ENCODE measurements at places on chromosomes 1 and 21. TPM values are rescaled to one million over a fixed set of nuclear protein-coding genes. Genes with fewer than 3 reads are reported as not detected.

LCE6A gene
- total RNA-seq: not detected

DNA sequence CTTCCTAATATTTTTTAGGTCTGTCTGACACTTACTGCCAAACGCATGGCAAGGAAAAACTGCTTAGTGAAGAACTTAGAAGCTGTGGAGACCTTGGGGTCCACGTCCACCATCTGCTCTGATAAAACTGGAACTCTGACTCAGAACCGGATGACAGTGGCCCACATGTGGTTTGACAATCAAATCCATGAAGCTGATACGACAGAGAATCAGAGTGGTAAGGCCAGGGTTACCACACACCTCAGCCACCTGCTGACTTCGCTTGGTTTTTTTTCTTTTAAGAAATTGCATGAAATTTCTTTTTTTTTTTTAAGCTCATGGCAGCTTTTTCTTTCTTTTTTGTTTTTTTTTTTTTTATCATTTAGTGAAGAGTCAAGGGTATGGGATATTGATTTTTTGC lies 17.2 kb downstream of the ATP1A1 start:
- no peak overlapping the region for H3K4me3 ChIP-seq
- H3K27ac ChIP-seq: peak overlapping the region; percentile 13
- no peaks in the 10 kb centered on the region for H3K27me3 ChIP-seq

UBL4B gene
- total RNA-seq: not detected

C4BPA gene
- total RNA-seq: not detected

BROX gene
- 48.8 TPM for total RNA-seq

- DNase-seq: no peak
- H3K36me3 ChIP-seq: no peaks in the 10 kb centered on the region
- no peaks in the 10 kb centered on the region for H3K27me3 ChIP-seq
- H3K4me3 ChIP-seq: no peak overlapping the region
Observed at GRCh38 chr1:73106931-73107330, 824.6 kb upstream of the NEGR1 start.

GRCh38 chr1:226553924-226554282 lies 5.3 kb downstream of the STUM start:
- H3K27ac ChIP-seq: no peak overlapping the region
- no peak overlapping the region for H3K4me3 ChIP-seq
- peaks cover 10% of the 10 kb centered on the region for H3K4me1 ChIP-seq
- H3K27me3 ChIP-seq: no peaks in the 10 kb centered on the region
- no peak for DNase-seq

TENT5C gene
- 30.4 TPM for total RNA-seq

SPRR1B gene
- not detected for total RNA-seq

CELF3 gene
- not detected for total RNA-seq

- H3K4me1 ChIP-seq: no peaks in the 10 kb centered on the region
- no peaks in the 10 kb centered on the region for H3K27me3 ChIP-seq
- DNase-seq: no peak
- H3K4me3 ChIP-seq: no peak overlapping the region
- H3K36me3 ChIP-seq: no peaks in the 10 kb centered on the region
Observed at GRCh38 chr1:69315823-69316222, 251.9 kb upstream of the LRRC7 start.

SLC35A3 gene
- 81.2 TPM for total RNA-seq

GRCh38 chr1:246680190-246680589 lies 44.0 kb upstream of the SCCPDH start:
- H3K27ac ChIP-seq: no peak overlapping the region
- DNase-seq: no peak
- no peaks in the 10 kb centered on the region for H3K27me3 ChIP-seq
- H3K4me1 ChIP-seq: no peaks in the 10 kb centered on the region
- no peak overlapping the region for H3K4me3 ChIP-seq
- no peaks in the 10 kb centered on the region for H3K36me3 ChIP-seq

DNA sequence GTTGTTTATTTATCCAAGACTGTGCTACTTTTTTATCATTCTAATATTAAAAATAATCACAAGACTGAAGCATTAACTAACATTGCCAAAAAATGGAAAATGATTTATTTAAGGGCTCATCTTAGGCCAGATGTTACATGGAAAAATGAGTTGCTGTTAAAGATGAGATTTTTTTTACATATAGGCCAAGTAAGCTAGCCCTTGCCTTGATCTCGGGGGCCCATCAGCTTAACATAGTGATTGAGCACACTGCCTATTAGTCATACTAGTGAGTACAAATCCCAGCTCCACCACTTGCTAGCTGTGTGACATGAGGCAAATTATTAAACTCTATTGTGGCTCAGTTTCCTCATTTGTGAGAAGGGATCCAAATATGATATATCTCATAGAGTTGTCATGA lies 275.9 kb upstream of the SNX7 start:
- no peak for DNase-seq
- H3K27ac ChIP-seq: no peak overlapping the region
- no peaks in the 10 kb centered on the region for H3K4me1 ChIP-seq

DNA sequence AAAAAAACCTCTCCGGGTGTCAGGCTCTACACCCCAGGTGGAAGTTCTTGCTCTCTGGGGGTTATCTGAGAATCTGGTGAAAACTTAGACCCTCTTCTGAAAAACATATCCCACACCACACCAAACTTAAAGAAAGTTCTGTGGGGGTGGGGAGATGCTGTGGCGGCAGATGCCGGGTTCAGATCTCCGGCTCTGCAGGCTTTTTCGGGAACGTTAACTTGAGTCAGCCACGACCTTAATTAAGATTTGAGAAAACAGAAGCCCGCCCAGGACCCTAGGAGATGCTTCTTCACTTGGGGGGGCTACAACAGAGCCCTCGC lies 2.3 kb downstream of the RCC2 start:
- H3K4me3 ChIP-seq: no peak overlapping the region
- no peak for DNase-seq
- peak overlapping the region; percentile 29 for H3K27ac ChIP-seq
- peaks cover 21% of the 10 kb centered on the region for H3K4me1 ChIP-seq
- no peaks in the 10 kb centered on the region for H3K36me3 ChIP-seq
- no peaks in the 10 kb centered on the region for H3K27me3 ChIP-seq

DNA sequence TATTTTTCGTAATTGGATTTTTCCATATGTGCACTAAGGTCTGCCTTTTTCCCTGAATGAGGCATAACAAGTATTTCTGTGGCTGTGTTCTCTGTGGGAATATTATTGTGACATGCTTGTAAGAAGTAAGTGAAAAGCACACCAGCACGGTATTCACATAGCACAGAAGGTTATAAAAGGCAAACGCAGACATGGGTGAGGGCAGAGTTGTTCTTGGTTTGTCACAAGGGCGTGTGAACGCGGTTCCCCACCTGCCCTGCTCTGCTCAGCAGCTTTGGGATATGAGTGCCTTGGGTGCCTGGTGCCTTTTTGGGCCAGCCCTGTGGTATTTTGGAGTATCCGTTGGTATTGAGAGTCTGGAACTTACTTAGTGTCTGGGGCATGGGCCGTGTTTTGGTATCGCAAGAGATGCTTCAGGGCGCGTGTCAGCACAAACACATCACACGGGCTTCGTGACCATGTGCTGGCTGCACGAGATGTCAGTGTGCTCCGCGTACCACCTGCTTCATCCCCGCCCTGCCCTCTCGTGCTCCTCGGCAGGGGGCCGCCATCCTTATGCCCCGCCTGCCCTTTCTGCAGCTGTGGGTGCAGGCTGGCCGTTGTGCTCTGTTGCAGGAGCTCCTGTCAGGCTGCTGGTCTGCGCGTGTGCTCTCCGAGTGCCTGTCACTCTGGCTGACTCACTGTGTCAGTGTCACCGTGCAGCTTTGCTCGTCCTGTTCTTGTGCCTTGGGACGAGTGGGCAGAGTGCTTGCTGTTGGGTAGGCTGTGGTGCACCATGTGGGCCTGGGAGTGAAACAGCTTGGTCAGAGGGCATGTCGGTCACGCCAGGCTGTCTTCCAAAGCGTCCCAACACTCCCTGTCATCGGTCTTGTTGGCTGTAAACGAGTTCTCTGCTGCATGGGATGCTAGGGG lies 15.0 kb downstream of the SKI start:
- no peak overlapping the region for H3K4me3 ChIP-seq
- no peaks in the 10 kb centered on the region for H3K36me3 ChIP-seq
- H3K27ac ChIP-seq: no peak overlapping the region
- peak; percentile 54 for DNase-seq
- peaks cover 58% of the 10 kb centered on the region for H3K4me1 ChIP-seq
- no peaks in the 10 kb centered on the region for H3K27me3 ChIP-seq

DNA sequence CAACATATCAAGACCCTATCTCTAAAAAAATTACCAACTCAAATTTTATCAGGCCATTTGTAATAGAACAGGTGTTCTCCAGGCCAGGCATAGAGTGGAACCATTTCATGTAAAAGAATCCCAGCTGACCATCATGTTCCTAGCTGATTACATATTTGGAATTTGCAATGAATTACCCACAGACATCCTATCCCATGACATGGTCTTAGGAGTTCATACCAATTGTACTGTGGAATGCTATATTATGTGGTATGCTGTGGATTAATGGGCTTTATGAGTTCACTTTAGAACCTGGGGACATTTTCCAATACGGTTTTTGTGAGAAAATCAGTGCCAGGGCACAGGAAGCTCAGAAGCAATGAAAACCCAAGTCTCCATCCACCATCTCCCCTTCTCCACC lies 110.3 kb downstream of the ZNF281 start:
- H3K4me1 ChIP-seq: peaks cover 3% of the 10 kb centered on the region
- no peaks in the 10 kb centered on the region for H3K27me3 ChIP-seq
- no peak for DNase-seq
- no peak overlapping the region for H3K4me3 ChIP-seq

- H3K36me3 ChIP-seq: no peaks in the 10 kb centered on the region
- H3K4me3 ChIP-seq: no peak overlapping the region
- peak overlapping the region; percentile 99 for H3K27ac ChIP-seq
- no peaks in the 10 kb centered on the region for H3K27me3 ChIP-seq
Observed at GRCh38 chr1:235077571-235078479, 50.8 kb downstream of the TOMM20 start.
